ENCODE measurements at places on chromosomes 1 and 21.

DNA sequence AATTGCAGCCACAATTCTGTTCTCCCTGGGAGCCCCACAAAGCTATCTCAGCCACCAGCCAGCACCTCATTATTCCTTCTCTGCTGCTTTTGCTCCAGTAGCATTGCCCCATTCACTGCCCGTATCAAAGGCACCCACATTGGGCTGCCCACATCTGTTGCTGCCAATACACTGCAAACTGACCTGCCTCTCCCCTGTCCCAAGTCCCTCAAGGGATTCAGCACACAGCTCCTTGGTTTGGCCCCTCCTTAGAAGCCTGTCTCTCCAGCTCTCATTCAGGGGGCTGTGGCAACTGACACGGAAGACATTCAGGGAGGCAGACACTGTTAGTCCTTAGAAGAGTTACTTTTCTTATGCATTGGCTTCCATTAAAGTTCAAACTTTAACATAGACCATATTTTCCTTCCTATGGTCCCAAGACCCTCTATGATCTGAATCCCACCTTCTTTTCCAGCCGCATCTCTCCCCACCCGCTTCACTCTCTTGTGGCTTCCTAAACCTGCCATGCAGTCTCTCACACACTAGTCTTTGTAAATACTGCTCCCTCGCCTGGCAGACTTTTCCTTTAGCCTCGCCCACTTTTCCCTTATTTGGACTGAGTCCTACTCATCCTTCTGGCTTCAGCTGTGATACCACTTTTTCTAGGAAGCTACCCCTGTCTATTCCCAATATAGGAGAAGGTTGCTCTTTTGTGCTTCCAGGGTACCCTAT lies 19.3 kb upstream of the KLHDC8A start:
- no peak for DNase-seq

GRCh38 chr1:26059906-26060305 lies 7.5 kb downstream of the TRIM63 start:
- DNase-seq: no peak

GRCh38 chr1:21283524-21283923 lies 6.7 kb downstream of the ECE1 start:
- DNase-seq: no peak

GRCh38 chr1:188432427-188432826 lies 1603.7 kb downstream of the PLA2G4A start:
- no peak for DNase-seq

DNA sequence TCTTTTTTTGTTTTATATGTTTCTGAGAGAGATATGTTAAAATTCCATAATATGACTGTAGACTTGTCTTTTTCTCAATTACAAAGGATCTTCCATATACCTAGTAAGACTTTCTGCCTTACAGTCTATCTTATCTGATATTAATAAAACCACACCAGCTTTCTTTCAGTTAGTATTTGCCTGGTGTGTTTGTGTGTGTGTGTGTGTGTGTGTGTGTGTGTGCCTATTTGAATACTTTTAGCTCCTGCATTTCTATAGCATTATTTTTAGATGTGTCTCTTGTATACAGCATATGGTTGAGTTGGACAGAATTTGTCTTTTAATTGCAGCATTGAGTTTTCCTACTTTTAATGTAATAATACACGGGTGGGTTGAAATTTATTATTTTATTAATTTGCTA lies 27.5 kb downstream of the ST6GALNAC3 start:
- DNase-seq: no peak

GRCh38 chr21:42690586-42690985 lies 37.2 kb downstream of the PDE9A start:
- no peak for DNase-seq

- DNase-seq: peak; percentile 29
These were observed 642 bp downstream of the SLC30A7 start for GRCh38 chr1:100896481-100896982.

GRCh38 chr1:30686236-30686935 lies 37.0 kb downstream of the MATN1 start:
- DNase-seq: no peak

DNA sequence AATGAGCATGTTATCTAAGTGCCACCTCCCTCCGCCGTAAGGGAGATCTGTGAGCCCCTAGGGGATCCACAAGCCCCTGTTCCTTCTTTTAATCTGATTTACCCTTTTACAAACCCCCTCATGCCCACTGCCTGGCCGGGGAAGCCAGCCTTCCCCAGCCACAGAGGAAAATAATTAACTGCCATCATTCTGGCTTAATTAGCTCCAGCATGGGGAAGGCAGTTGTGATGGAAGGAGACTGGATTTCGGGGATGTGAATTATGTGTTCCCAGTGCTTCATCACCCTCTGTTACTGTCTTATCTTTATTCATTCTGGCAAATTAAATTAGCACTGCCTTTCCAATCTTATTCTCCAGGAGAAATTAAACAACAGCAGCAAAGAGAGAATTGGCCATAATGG lies 135.8 kb downstream of the PTPRU start:
- DNase-seq: no peak

- no peak for DNase-seq
These were observed 188.4 kb downstream of the RRAGC start for GRCh38 chr1:38671221-38671620.

- DNase-seq: peak; percentile 3
These were observed 595 bp downstream of the RNF2 start for GRCh38 chr1:185045814-185046492.

GRCh38 chr1:212794561-212795014 lies 2.9 kb downstream of the TATDN3 start:
- no peak for DNase-seq

- no peak for DNase-seq
These were observed 17.5 kb downstream of the ASAP3 start for GRCh38 chr1:23466423-23466989.

GRCh38 chr1:248730507-248731335 lies 24.8 kb downstream of the LYPD8 start:
- no peak for DNase-seq

- DNase-seq: no peak
These were observed 35.7 kb downstream of the ATP2B4 start for GRCh38 chr1:203662360-203662759.

GRCh38 chr21:45945868-45946210 lies 35.7 kb upstream of the COL6A1 start:
- no peak for DNase-seq

- DNase-seq: no peak
These were observed 2.8 kb downstream of the RFX5 start for GRCh38 chr1:151344291-151344690.

DNA sequence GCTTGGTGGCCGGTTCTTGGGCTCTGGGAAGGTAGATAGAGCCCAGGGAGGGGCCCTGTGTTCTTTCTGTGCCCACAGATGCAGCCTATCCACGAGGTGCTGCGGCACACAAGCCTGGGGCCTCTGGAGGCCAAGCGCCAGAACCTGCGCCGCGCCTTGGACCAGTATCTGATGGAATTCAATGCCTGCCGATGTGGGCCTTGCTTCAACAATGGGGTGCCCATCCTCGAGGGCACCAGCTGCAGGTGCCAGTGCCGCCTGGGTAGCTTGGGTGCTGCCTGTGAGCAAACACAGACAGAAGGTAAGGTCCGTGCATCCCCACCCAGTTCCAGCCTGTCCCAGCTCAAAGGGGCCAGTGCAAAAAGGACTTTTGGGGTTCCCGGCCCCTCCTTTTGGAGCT lies 53.5 kb downstream of the C8B start:
- DNase-seq: no peak
